ENCODE measurements at places on chromosomes 2 and 18. TPM values are rescaled to one million over a fixed set of nuclear protein-coding genes. Genes with fewer than 3 reads are reported as not detected.
A peak's percentile ranks its signal among the peaks of the same experiment; 100 is the strongest.

DNA sequence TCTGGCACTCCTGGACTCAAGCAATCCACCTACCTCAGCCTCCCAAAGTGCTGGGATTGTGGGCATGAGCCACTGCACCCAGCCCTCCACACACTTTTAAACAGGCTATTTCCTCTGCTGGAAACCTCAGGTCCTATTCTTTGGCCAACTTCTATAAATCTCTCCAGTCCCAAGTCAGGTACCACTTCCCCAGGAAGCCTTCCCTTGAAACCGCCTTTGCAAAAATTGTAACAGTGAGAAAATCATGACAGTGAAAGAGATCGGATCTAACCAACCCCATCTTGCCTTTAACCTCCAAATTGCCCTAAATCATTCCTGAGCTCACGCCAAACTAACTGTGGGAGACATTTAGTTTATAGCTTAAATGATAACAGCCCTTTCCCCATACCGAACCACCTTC lies 67.3 kb upstream of the CABLES1 start:
- peaks cover 47% of the 10 kb centered on the region for H3K4me1 ChIP-seq
- no peaks in the 10 kb centered on the region for H3K27me3 ChIP-seq
- no peak overlapping the region for H3K27ac ChIP-seq
- peaks cover 9% of the 10 kb centered on the region for H3K36me3 ChIP-seq
- H3K4me3 ChIP-seq, result no peak overlapping the region

DNA sequence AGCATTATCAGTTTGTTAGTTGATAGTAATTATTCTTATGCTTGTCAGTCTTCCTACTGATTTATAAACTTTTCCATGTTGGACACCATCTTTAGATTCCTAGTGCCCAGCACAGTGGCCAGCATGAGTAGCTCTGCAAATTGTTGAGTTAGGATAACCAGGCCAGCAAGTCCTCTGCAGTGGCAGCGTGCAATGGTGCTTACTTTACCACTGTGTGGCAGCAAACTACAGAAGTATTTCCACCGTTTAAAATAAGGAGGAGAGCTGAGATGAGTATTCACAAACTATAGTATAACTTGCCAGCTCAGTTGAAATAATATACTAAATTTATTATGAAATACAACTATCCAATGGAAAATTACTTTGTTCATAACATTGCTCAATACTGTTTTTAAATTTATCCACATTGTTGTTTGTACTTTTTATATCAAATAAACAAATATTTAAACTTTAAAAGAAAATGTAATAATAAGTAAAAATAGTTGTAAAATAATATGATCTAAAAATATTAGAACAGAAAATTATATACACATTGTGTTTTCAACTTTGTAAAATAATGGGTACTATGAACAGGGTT lies 9.3 kb upstream of the THADA start:
- H3K27ac ChIP-seq, result no peak overlapping the region
- H3K27me3 ChIP-seq, result no peaks in the 10 kb centered on the region
- DNase-seq, result peak; percentile 54
- H3K4me3 ChIP-seq, result no peak overlapping the region

- peak overlapping the region; percentile 44 for H3K4me3 ChIP-seq
- H3K27ac ChIP-seq, result peak overlapping the region; percentile 91
- peaks cover 60% of the 10 kb centered on the region for H3K4me1 ChIP-seq
- H3K36me3 ChIP-seq, result peaks cover 7% of the 10 kb centered on the region
Measured at GRCh38 chr2:64727013-64727767, 73.5 kb upstream of the SERTAD2 start.

DNA sequence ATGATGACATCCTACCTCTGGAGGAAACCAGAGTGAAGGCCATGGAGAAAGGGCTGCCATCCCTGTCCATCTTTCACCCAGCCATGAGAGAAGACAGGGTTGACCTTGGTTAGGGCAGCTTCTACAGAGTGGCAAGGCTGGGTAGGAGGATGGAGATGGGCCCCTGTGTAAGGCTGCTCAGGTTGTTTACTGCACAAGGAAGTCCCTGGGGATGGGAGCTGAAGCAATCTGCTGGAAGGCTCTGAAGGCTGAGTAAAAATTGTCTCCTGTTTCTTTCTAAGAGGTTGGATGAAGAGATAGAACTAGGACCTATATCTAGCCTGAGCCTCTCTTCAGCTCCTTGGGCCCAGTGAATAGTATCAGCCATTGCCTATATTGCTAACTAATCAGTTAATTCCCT lies 14.4 kb downstream of the ELMOD3 start:
- no peak overlapping the region for H3K27ac ChIP-seq
- no peaks in the 10 kb centered on the region for H3K4me1 ChIP-seq
- no peak overlapping the region for H3K4me3 ChIP-seq
- peaks cover 3% of the 10 kb centered on the region for H3K36me3 ChIP-seq

GRCh38 chr2:206443735-206444527 lies 599 bp downstream of the ADAM23 start:
- no peaks in the 10 kb centered on the region for H3K36me3 ChIP-seq
- no peak overlapping the region for H3K27ac ChIP-seq
- H3K4me3 ChIP-seq, result peak overlapping the region; percentile 68
- H3K27me3 ChIP-seq, result peaks cover 63% of the 10 kb centered on the region

- peaks cover 24% of the 10 kb centered on the region for H3K27me3 ChIP-seq
- no peaks in the 10 kb centered on the region for H3K4me1 ChIP-seq
- peak; percentile 45 for DNase-seq
Measured at GRCh38 chr2:37367984-37368383, 23.6 kb downstream of the QPCT start.

DNA sequence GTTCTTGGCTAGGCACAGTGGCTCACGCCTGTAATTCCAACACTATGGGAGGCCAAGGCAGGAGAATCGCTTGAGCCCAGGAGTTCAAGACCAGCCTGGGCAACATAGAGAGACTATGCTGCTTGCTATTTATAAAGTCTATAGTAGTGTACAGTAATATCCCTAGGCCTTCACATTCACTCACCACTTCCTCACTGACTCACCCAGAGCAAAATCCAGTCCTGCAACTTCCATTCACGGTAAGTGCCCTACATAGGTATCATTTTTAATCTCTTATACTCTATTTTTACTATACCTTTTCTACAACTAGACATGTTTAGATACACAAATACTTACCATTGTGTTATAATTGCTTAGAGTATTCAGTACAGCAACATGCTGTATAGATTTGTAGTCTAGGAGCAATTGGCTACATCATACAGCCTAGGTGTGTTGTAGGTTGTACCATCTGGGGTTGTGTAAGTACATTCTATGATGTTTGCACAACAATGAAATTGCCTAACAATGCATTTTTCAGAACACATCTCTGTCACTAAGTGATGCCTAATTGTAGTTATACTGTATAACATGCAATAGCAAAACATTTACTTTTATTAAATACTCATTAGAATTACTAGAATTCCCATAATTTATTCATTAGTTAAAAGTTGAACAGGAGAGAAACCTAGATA lies 8.8 kb downstream of the DHX57 start:
- H3K4me3 ChIP-seq, result no peak overlapping the region
- no peaks in the 10 kb centered on the region for H3K27me3 ChIP-seq
- peaks cover 31% of the 10 kb centered on the region for H3K36me3 ChIP-seq
- H3K27ac ChIP-seq, result no peak overlapping the region

DNA sequence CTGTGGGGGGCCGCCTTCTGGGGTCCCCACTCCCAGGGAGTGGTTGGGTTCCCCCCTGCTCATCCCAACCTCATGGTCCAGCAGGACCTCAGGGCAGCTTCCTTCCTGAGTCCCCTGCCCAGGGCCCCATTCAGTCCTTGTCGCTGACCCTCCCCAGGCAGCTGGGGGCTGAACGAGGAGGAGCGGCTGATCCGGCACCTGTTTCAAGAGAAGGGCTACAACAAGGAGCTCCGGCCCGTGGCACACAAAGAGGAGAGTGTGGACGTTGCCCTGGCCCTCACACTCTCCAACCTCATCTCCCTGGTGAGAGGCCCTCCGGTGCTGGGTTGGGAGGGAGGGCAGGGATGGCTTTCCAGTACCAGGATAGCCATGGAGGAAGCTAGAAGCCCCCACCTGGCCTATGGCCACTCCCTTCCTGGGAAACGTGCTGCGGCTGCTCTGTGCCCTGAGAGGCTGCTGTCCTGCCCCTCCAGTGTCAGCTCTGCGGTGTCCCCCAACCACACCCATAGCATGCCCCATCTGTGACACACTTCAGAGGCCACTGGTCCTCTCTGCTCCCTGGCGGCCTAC lies 497 bp downstream of the CHRND start:
- H3K36me3 ChIP-seq, result no peaks in the 10 kb centered on the region
- DNase-seq, result no peak
- no peak overlapping the region for H3K27ac ChIP-seq

DNA sequence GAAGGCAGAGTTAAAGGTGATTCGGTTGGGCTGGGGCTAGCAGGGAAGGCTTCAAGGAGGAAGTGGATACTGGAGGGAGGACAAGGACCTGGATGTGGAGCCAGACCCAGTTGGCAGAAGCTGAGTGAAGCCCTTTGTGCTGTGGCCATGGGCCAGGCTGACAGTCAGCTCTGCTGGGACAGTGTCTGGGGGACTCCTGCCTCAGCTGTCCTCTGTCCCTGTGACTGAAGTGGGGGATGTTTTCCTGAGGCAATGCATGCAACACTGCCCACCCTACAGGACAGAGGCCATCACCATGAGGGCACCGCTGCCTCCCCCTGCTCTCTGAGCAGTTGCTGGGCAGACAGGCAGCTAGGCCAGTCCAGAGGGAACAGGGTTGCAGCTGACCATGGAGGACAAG lies 40.0 kb downstream of the ST8SIA5 start:
- H3K36me3 ChIP-seq, result no peaks in the 10 kb centered on the region
- no peak for DNase-seq
- no peak overlapping the region for H3K4me3 ChIP-seq
- H3K27me3 ChIP-seq, result no peaks in the 10 kb centered on the region
- no peaks in the 10 kb centered on the region for H3K4me1 ChIP-seq

GRCh38 chr2:15554525-15555218 lies 6.5 kb downstream of the NBAS start:
- no peak overlapping the region for H3K4me3 ChIP-seq
- no peak for DNase-seq
- H3K27ac ChIP-seq, result peak overlapping the region; percentile 4
- H3K4me1 ChIP-seq, result peaks cover 19% of the 10 kb centered on the region
- peaks cover 16% of the 10 kb centered on the region for H3K36me3 ChIP-seq
- H3K27me3 ChIP-seq, result no peaks in the 10 kb centered on the region

DNA sequence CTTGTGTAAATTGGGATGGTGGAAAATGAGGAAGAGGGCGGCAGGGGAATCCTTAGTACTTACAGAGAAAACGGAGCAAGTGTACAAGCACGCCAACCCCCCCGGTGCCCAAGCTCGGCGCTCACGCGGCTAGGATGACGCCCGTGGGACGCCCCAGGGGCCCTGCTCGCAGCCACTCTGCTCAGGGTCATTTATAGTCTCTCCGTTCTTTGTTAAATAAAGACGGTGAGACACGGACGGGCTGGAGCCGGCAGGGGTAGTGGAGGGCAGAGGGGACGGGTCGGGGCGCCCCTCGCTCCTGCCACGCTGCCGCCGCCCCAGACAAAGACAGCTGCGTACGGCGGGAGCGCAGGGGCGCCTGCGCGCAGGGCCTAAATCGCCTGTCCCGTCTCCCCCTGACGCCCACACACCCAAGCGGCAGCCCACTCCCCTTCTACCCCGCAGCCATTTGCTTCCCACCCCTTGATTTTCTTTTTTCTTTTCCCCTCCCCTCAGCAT lies 37.8 kb downstream of the PCBP1 start:
- H3K4me1 ChIP-seq, result peaks cover 62% of the 10 kb centered on the region
- peak; percentile 67 for DNase-seq
- no peaks in the 10 kb centered on the region for H3K27me3 ChIP-seq
- peak overlapping the region; percentile 92 for H3K4me3 ChIP-seq
- peaks cover 21% of the 10 kb centered on the region for H3K36me3 ChIP-seq

GRCh38 chr18:50647792-50648191 lies 87.9 kb downstream of the MAPK4 start:
- DNase-seq, result no peak
- H3K4me3 ChIP-seq, result no peak overlapping the region
- H3K27ac ChIP-seq, result no peak overlapping the region
- H3K36me3 ChIP-seq, result no peaks in the 10 kb centered on the region

DNA sequence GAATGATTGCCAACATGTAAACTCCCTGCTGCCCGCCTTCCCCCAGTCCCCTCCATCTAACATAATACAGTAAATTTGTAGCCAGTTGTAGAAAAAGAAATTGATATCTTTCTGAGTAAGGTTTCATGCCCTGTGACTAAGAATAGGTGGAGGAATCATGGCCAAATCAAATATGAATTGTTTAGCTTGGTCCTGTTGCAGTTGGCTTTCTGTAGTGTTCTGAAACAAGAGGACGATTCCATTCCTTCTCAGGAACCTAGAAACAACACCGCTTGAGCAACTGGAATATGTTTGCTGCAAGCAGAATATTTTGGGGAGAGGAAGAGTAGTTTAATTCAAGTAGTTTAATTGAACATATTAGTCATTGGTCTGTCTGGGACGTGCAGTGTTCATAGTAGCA lies 7.0 kb upstream of the DRC1 start:
- DNase-seq, result no peak
- peaks cover 26% of the 10 kb centered on the region for H3K4me1 ChIP-seq
- no peaks in the 10 kb centered on the region for H3K27me3 ChIP-seq
- peaks cover 19% of the 10 kb centered on the region for H3K36me3 ChIP-seq
- no peak overlapping the region for H3K4me3 ChIP-seq

- H3K4me3 ChIP-seq, result no peak overlapping the region
- no peaks in the 10 kb centered on the region for H3K4me1 ChIP-seq
- DNase-seq, result no peak
- H3K36me3 ChIP-seq, result no peaks in the 10 kb centered on the region
- H3K27me3 ChIP-seq, result no peaks in the 10 kb centered on the region
Measured at GRCh38 chr2:138333677-138334076, 167.9 kb upstream of the SPOPL start.

DNA sequence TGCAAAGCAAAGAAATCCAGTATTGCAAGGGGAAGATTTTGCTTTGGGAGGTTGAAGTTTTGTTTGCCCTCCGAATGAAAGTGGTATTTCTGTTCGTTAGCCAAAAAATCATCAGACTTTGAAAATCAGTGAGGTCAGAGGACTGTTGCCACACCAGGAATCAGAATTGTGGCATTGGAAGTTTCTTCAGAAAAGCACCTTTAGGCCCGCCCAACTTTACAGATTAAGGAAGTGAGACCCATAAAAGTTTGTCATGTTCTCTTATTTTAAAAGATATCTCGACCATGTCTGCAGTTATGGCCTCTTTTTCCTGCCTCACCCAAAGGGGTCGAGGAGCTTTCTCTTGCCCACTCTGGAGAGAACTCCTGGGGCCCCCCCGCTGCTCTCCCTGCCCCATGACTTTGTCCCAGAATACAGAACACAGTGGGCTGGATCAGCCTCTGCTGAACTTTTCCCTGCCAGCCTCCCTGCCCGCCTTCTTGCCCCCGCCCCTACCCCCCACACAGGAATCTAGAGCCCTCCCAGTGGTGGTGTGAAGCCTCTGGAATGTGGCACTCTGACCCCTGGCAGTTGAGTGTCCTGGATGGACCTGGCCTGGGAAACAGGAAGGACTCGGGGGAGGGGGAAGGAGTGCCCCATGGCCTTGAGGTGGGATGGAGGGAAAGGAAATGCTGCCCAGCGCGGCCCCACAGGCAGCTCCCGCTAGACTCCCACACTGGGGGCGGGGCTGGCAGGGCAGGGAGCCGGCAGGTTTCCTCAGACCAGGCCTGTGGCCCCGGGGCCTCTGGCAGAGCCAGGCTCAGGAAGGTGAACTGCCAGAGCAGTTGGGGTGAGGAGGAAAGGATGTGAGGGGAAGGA lies 25.3 kb downstream of the CRIM1 start:
- H3K4me3 ChIP-seq, result no peak overlapping the region
- no peaks in the 10 kb centered on the region for H3K27me3 ChIP-seq
- H3K27ac ChIP-seq, result no peak overlapping the region

Gene G6PC2
- not detected for total RNA-seq

Gene DPP4
- total RNA-seq, result 25.9 TPM

Gene ZNF804A
- not detected for total RNA-seq

Gene KIF1A
- total RNA-seq, result 10.2 TPM

Gene DQX1
- 0.50 TPM for total RNA-seq

Gene REG3G
- total RNA-seq, result not detected

Gene PID1
- not detected for total RNA-seq

Gene LRRFIP1
- total RNA-seq, result 264 TPM

Gene RAB6D
- not detected for total RNA-seq

Gene CTAGE1
- total RNA-seq, result not detected

Measured in activated CD8-positive, alpha-beta T cell treated with anti-CD3 and anti-CD28 coated beads for 36 hours (primary cell).